ENCODE measurements at places on chromosomes 1 and 21.

- no peak for DNase-seq
These were observed 13.7 kb downstream of the PI4KB start for GRCh38 chr1:151313501-151313900.

GRCh38 chr1:155049651-155050559 is 1.2 kb upstream of the ADAM15 start:
- no peak for DNase-seq

DNA sequence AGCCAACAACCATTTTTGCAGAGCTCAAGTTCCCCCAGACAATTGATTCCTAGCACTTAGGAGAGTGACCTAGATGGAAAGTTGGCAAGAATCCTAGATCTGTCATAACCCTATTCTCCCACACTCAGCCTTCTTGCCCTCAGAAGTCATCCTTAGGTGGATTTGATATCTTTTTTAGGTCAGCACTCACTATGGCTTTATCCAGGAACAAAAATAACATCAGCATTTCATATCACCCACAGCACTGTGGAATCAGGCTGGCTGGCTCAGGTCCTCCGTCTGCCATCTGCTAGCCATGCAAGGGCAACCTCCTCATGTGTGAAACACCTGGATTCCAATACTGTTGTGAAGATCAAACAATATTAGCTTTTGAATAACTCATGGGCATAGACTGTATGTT is 6.0 kb downstream of the DPT start:
- DNase-seq = no peak

- DNase-seq = no peak
These were observed 30.0 kb upstream of the RALGPS2 start for GRCh38 chr1:178694923-178695525.

- DNase-seq = no peak
These were observed 21.5 kb upstream of the PADI3 start for GRCh38 chr1:17227358-17227915.

GRCh38 chr1:245682638-245683628 is 528.1 kb downstream of the KIF26B start:
- DNase-seq = no peak

All from activated CD4-positive, alpha-beta T cell treated with anti-CD3 and anti-CD28 coated beads, Interleukin-2, amount 10 ng/mL, durations not matched to agents 7 days and 5 days (primary cell).